ENCODE measurements at places on chromosomes 11 and 22. TPM values are rescaled to one million over a fixed set of nuclear protein-coding genes. Genes with fewer than 3 reads are reported as not detected.

DNA sequence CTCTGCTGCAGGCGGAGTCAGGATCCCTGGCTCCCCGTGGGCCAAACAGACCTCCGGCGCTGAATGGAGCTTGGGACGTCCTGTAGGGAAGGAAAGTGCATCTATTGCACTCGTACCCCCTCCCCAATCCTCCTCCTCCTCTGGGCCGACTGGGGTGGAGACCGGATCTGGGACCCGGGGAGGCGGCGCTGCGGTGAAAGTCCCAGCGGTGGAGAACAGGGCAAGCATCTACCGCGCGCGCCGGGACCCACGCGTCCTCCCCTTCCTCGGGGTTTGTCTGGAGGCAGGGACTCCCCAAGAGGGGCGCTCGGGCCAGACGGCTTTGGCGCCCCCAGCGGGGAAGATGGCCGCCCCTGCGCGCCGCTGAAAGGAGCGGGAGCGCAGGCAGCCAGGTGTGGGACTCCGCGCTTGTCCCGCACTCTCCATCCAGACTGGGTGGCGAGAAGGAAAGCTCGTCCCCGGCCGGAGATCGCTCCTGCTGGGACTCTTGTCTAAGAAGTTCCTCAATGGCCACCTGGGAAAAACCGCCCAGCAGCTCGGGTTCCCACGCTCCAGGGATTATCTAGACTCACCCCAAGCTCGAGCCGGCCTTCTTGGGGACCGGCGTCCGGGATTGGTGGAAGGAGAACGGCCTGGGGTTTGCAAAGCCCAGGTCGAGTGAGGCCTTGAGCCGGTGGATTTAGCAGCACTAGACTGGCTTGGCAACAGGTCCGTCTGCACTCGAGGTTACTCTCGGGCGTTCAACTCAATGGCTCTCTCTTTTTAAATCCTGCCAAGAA, 718 bp downstream of the FADS2 start:
- DNase-seq = peak; percentile 46

GRCh38 chr22:45958971-45959370, 18.0 kb downstream of the WNT7B start:
- DNase-seq = no peak

- DNase-seq = no peak
Measured at GRCh38 chr11:3022982-3023381, 30.9 kb upstream of the NAP1L4 start.

- DNase-seq = no peak
Measured at GRCh38 chr11:92453055-92453454, 228.4 kb downstream of the FAT3 start.

DNA sequence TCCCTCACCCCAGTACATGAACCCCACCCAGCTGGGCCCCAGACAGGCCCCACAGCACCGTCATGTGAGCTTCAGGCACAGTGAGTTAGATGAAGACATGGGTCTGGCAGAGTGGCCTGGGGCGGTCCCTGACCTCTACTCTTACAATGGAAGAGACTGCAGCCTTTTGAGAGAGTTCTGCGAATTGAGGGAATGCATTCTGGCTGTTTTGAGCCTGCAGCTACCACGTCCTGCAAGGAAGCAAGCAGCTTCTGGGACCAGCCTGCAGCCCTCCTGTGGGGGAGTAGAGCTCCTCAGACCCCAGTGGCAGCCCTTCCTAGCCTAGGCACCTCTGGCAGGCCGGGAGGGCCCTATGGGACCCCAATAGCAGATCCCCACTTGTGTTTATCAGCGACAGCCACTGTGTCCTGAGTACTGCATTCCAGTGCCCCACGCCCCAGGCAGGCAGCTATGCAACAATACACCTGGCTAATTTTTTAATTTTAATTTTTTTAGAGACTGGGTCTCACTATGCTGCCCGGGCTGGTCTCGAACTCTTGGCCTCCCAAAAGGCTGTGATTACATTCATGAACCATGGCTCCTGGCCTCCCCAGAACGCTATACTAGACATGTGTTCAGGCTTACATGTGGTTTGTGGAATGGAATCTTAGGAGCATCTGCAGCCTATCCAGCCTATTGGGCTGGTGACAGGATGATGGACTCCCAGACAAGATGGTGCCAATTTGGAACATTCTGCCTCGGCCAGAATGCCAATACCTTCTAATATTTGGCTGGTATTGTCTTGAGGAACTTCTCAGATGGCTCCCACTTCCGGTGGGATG, 717 bp upstream of the SLC7A4 start:
- no peak for DNase-seq

GRCh38 chr22:25048659-25049647, 96.4 kb downstream of the KIAA1671 start:
- peak; percentile 37 for DNase-seq

- DNase-seq = no peak
Measured at GRCh38 chr11:16293204-16293681, 63.1 kb downstream of the SOX6 start.

GRCh38 chr11:121547574-121547973, 94.8 kb upstream of the SORL1-AS1 start:
- no peak for DNase-seq

GRCh38 chr11:88103337-88104206, 71.7 kb downstream of the RAB38 start:
- DNase-seq = no peak

DNA sequence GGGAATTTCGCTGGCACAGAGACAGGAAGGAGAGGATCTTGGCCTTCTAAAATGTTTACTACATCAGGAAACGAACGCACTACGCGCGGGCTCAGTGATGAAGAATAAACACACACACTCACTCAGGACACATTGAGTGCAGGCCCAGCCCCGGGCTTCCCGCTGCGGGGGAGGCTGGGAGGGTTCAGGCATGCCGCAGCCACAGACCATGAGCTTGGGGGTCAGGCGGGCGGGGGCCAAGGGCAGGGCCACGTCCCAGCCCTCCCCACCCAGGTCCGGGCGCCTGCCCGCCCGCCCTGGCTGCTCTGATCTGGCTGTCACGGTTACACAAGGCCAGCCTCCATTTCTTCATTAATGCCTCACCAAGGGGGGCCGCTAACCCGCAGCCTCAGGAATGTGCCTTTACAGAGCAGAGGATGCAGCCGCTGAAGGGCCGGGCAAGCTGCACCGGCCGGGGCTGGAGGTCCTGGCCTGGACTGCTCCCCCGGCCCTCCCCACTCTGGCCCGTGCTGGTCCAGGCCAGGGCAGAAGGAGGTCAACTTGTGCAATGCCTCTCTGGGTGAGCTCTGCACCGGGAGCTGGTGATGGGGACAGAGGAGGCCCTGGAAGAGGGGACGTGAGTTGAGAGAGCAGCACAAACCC, 41.7 kb downstream of the IGF2 start:
- DNase-seq = no peak

GRCh38 chr22:45505991-45506747, 3.5 kb downstream of the FBLN1 start:
- DNase-seq = no peak

- DNase-seq = no peak
Measured at GRCh38 chr11:125074511-125075241, 11.6 kb downstream of the SLC37A2 start.

- DNase-seq = no peak
Measured at GRCh38 chr11:96162816-96163499, 180.0 kb downstream of the MAML2 start.

TRIM66 gene
- 12.4 TPM for total RNA-seq

DEFB131B gene
- not detected for total RNA-seq

SPDYC gene
- total RNA-seq = not detected

VSTM5 gene
- total RNA-seq = not detected

TMEM191C gene
- 1.5 TPM for total RNA-seq

ZP1 gene
- total RNA-seq = not detected

NPTXR gene
- 0.13 TPM for total RNA-seq

NXPE2 gene
- not detected for total RNA-seq

NFAM1 gene
- 0.18 TPM for total RNA-seq

CRYBB2 gene
- total RNA-seq = not detected

KDM4D gene
- 0.93 TPM for total RNA-seq

SCUBE2 gene
- total RNA-seq = not detected

OR6Q1 gene
- total RNA-seq = not detected

ZNF143 gene
- total RNA-seq = 41.1 TPM

Data from activated B cell treated with CpG ODN at 0.5 μM for 24 hours (primary cell).